ENCODE measurements at places on chromosomes 3 and 15. TPM values are rescaled to one million over a fixed set of nuclear protein-coding genes. Genes with fewer than 3 reads are reported as not detected.

The RSL24D1 gene
- total RNA-seq: 43.7 TPM

DNA sequence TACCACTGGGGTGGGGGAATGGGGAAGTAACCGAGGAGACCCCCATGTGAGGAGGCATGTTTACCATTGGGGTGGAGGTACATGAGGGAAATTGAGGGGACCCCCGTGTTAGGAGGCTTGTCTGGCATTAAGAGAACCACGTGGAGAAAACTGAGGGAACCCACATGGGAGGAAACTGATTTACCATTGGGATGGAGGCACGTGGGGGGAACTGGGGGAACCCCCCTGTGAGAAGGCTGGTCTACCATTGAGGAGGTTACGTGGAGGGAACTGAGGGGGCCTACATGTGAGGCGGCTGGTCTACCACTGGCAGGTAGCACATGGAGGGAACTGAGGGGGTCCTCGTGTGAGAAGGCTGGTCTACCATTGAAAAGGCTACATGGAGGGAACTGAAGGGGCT, 159.4 kb downstream of the FBLN2 start:
- no peak for DNase-seq

The ARGFX gene
- not detected for total RNA-seq

GRCh38 chr3:30768703-30769550, 125.5 kb downstream of the GADL1 start:
- DNase-seq: peak; percentile 79

- no peak for DNase-seq
Measured at GRCh38 chr3:158912188-158912587, 110.3 kb downstream of the MFSD1 start.

- no peak for DNase-seq
Measured at GRCh38 chr3:134846084-134846483, 51.0 kb downstream of the EPHB1 start.

The GRAMD1C gene
- total RNA-seq: 2.0 TPM

GRCh38 chr3:37290551-37290950, 116.2 kb upstream of the LRRFIP2 start:
- DNase-seq: no peak

GRCh38 chr3:158731486-158731885, 771 bp downstream of the RARRES1 start:
- DNase-seq: no peak

The RHOV gene
- total RNA-seq: not detected

GRCh38 chr3:174639970-174640369, 219.2 kb upstream of the NAALADL2 start:
- DNase-seq: no peak

- no peak for DNase-seq
Measured at GRCh38 chr3:125418306-125418705, 43.2 kb upstream of the ZNF148 start.

- no peak for DNase-seq
Measured at GRCh38 chr15:80789796-80790195, 10.6 kb downstream of the CEMIP start.

The PAQR5 gene
- 1.2 TPM for total RNA-seq

All from left cardiac atrium (tissue), 4 donors.